ENCODE measurements at places on chromosomes 7 and 10.

GRCh38 chr10:112235141-112235540, 48.1 kb upstream of the TECTB start:
- DNase-seq = no peak

DNA sequence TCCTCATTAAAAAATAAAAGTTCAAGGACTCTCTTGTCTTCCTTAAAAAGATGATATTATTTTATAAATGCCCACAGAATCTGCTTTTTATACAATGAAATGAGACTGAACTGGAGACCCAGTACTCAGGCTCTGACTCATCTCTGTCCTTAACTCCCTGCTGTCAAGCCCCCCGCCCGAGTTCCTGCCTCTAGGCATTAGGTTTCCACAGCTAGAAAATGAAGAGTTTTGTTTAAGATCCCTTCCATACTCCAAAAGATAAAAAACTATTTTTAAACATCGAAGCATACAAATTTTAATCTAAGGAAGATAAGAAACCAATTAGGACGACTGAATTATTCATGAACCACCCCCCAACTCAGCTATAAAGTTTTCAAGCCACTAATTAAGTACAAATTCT, 97.7 kb upstream of the FEZF1 start:
- no peak for DNase-seq

DNA sequence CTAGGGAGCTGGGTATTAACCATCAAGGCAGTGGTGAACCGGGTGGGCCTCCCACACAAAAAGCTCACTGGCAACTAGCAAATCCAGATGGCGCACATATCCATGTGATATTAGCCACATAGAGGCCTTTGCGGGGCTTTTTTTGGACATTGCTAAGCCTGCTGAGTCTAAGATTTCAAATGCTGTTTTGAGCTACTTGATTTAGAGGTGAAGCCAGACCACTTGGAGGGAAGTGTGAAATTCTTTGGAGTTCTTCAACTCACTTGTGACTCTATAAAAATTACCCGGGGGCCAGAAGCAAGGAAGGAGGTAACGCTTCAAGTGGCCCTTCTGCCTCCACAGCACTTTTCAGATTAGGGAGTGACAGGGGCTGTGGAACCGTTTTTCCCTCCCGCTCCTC, 619.8 kb upstream of the GALNT17 start:
- no peak for DNase-seq

GRCh38 chr10:21160116-21160515, 263.0 kb upstream of the NEBL start:
- DNase-seq = no peak

GRCh38 chr10:6088721-6089333, at the start of gene RBM17:
Gene RBM17, plus strand, starts transcription at chr10:6089034. Its CDS starts 8,032 bp downstream, at chr10:6097066.
- DNase-seq = peak; percentile 88

- no peak for DNase-seq
Observed at GRCh38 chr10:110160081-110160480, 47.3 kb upstream of the MXI1 start.

GRCh38 chr10:22420787-22421517, 75.7 kb downstream of the SPAG6 start:
- DNase-seq = no peak

- no peak for DNase-seq
Observed at GRCh38 chr7:15602236-15602635, 40.4 kb upstream of the AGMO start.

GRCh38 chr7:2944739-2945138, 98.9 kb downstream of the CARD11 start:
- DNase-seq = no peak

DNA sequence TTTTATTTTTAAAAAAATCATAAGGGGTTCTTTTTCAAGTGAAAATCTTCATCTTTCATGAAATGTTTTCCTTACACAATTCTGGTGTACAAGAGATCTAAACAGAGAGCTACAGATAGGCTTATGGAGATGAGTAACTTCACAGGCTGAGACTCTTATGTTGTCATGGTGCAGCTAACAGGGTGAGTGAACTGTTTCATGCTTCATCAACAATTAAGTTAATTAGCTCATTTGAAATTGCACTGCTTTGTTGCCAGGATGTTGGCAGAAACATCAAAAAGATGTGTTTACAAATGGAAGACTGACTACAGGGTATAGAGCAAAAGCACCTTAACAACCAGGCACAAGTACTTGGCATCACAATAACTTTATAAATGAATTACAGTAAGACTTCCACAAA, 230.8 kb downstream of the FOXP2 start:
- DNase-seq = no peak

DNA sequence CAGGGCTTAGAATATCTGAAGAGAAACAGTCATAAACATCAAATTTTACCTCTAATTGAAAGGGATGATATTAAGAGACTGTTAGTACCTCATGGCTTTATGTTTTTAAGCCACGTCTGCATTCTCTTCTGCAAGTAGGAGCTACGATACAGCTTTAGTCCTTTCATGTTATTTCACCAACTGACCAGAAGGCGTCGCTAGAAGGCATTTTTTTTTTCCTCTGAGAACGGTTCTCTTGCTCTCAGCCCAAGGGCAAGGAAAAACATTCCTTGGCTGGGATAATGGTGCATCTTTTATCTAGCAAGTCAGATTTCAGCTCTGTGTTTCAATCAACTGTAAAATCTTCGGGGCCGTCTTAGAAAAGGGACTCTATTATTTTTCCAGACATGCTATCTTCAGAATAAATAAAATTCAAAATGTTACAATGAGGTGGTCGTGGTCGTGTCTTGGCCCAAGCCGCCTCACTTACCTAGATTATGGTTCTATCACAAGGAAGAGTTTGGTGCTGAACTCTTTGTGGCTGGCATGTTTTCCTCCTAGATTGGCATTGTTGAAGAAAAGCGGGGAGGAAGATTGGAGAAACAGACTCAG, 41.6 kb upstream of the LYZL2 start:
- DNase-seq = peak; percentile 67

DNA sequence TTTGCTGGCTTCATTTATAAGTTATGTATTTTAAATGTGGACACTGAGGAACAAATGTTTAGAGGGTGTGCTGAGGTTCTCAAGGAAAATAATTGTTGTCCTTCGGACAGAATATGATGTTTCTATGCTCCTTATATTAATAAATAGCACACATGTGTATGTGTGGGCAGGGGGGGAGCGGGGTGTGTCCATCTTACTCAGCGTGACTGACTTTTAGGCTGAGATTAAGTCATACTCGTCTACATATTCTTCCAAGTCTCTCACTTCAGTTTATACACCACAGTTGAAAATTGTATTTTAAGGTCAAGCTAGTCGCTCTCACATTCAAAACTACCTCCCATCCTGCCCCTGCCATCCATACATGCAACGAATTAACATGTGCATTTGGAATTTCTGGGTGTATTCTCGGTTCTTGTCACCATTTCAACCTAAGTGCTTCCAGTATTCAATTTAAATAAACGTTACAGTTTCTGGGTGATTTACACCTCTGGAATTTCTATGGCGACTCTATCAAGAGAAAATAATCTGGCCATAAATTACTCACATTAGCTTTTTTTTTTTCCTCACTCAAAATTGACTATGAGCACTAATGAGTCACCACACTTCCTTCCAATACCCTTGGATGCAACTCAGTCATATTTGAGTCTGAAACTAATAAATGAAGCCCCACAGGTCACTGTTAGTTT, 3.3 kb downstream of the PCDH15 start:
- DNase-seq = no peak

- no peak for DNase-seq
Observed at GRCh38 chr10:23060918-23061317, 34.5 kb upstream of the MSRB2 start.

- no peak for DNase-seq
Observed at GRCh38 chr7:36406156-36406555, 16.5 kb downstream of the ANLN start.

DNA sequence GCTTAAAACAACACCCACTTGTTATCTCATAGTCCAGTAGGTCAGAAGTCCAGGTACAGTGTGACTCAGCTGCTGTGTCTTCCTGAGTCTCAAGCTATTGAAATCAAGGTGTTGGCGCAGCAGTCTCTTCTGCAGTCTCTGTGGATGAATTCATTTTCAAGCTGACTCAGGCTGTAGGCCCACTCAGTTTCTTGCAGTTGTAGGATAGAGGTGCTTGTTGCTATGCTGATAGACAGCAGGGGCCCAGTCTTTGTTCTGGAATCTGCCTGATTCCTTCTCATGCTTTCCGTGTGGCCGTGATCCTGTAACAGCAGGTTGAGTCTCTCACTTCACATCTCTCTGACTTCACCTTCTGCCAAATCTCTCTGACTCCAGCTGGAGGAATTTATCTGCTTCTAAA, 400.4 kb upstream of the POM121L12 start:
- DNase-seq = no peak

DNA sequence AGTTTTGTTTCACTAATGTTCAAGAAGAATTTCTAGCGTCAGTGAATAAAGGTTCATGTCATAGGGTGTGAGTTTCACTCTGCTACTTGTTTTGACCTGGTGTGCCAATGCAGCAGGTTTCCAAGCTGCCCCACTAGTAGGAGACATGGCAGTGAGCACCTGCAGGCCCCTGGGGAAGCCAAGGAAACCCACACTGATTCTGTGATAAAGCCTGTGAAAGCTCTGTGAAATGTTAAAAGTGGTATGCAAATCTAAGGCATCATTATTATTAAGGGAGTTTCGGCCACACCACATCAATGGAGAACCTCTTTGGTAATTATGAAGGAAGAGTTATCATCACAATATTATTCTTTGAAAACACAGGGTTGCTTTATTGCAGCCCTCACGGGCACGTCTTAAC, 46.4 kb downstream of the ABCB5 start:
- DNase-seq = no peak

DNA sequence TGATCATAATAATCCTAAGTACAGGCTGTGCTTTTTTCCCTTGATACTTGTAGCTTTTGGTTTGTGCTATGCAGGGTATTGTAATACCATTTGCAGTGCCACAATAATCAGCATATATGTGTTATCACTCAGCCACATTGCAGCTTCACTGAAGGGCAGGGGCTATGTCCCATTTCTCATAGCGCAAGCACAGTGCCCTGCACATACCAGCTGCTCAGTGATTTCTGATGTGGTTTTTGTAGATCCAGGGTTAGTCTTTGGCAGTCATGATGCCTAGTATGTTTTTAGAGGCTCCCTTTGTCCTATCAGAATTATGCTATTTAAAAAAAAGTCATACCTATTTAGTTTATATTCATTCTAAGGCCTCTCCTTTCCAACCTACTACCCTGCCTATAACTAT, 25.8 kb downstream of the MET start:
- no peak for DNase-seq

DNA sequence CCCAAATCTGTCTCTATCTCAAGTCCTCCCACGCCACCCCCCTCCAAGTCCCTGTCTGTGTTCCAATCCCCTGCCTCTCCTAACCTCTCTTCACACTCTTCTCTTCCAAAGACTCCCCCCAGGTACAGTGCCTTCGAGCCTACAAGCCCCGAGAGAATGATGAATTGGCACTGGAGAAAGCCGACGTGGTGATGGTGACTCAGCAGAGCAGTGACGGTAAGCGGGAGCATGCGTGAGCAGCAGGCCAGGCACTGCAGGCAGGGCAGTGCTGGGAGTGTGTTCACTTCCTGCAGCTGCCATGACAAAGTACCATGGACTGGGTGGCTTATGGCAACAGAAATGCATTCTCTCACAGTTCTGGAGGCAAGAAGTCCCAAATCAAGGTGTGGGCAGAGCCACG, 23.4 kb downstream of the ARHGEF5 start:
- DNase-seq = no peak

GRCh38 chr7:94276027-94276426, 118.7 kb upstream of the COL1A2 start:
- DNase-seq = no peak

DNA sequence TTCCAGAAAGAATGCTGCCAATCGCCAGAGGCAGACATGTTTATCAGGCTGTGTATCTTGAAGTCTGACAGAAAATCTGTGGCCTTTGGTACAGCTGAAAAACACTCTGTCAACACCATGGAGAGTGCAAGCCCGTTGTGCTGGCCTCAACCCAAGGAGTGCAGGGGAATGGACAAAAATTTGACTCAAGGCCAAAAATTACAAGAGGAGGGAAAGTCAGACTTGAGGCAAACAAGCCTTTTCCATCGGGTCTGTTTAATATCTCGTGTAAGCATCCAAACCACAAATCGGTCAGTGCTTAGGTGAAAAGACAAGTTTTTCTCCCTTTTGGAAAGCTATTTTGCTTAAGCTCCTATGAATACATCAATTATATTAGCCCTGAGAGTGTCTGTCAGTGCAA, 305.3 kb upstream of the NFE2L3 start:
- DNase-seq = no peak

DNA sequence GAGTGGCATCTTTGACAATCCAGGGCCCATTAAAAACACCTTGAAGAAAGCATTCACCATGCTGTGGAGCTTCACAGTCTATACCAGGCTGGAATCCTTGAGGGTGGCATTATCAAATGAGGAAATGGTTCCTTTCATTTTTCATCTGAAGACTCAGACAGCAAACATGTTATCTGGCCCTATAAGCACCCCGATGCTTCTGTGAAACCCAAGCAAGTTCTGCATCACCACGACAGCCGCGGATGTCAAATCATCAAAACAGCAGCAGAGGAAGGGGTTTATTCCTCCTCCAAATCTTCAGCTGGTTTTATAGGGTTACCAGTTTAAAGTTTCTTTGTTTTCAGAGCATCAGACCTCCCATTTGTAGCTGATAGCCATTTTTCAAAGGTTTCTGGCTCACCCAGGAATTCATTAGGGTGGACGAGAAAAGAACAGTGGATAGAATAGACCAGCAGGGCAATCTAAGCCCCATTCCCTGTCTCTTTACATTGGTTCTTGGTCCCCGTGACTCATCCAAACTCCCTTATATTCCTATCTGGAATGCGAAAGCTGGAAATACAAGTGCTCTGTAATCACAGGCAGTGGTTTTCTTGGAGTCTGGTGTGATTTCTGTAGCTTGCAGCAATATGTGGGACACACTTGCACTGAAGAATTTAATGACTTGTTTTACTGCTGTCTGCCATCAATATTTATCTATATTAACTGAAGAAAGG, 217.9 kb downstream of the SKAP2 start:
- DNase-seq = no peak
